ENCODE measurements at places on chromosomes 5 and 9. TPM values are rescaled to one million over a fixed set of nuclear protein-coding genes. Genes with fewer than 3 reads are reported as not detected.

The SPINK7 gene
- total RNA-seq = not detected

The GOLPH3 gene
- 69.5 TPM for total RNA-seq

The ZNF366 gene
- not detected for total RNA-seq

The ASS1 gene
- total RNA-seq = 299 TPM

The TLX3 gene
- not detected for total RNA-seq

The FGD3 gene
- not detected for total RNA-seq

The ELOVL7 gene
- 10.3 TPM for total RNA-seq

The FPGS gene
- total RNA-seq = 130 TPM

The SLC1A1 gene
- total RNA-seq = not detected

The GRAMD2B gene
- total RNA-seq = 11.1 TPM

The ZNF474 gene
- total RNA-seq = 0.56 TPM

The IL4 gene
- not detected for total RNA-seq

The GPR150 gene
- not detected for total RNA-seq

The C9orf152 gene
- not detected for total RNA-seq

The HTR4 gene
- not detected for total RNA-seq

The ZNF354C gene
- total RNA-seq = 3.9 TPM

The FBP2 gene
- total RNA-seq = not detected

The ANKRD31 gene
- total RNA-seq = 0.56 TPM

The PALM2AKAP2 gene
- total RNA-seq = 9.1 TPM

The GRIN1 gene
- 1.4 TPM for total RNA-seq

The MEF2C gene
- 0.05 TPM for total RNA-seq

The ARL15 gene
- total RNA-seq = 10.1 TPM

The ARHGEF37 gene
- total RNA-seq = 3.9 TPM

The KCNV2 gene
- total RNA-seq = not detected

The WNK2 gene
- total RNA-seq = 0.29 TPM

The SLC4A9 gene
- total RNA-seq = not detected

The PCDHB10 gene
- total RNA-seq = 1.2 TPM

The EPB41L4B gene
- total RNA-seq = 20.2 TPM

The CCL19 gene
- not detected for total RNA-seq

The LOX gene
- 10.7 TPM for total RNA-seq

The KIF20A gene
- total RNA-seq = 30.6 TPM

The SLC6A7 gene
- total RNA-seq = not detected

The ASPN gene
- 0.12 TPM for total RNA-seq

The SLC6A19 gene
- total RNA-seq = not detected

The FGFR4 gene
- 1.5 TPM for total RNA-seq

The ZFP37 gene
- total RNA-seq = 3.5 TPM

Data from MCF 10A (cell line).